Progenitor cell of endocrine pancreas (in vitro differentiated cells): ENCODE measurements at places on chromosomes 3 and 15. TPM values are rescaled to one million over a fixed set of nuclear protein-coding genes. Genes with fewer than 3 reads are reported as not detected.

Gene ZCWPW2
- 0.81 TPM in 1 of 2 replicates, not detected in the other for total RNA-seq

Gene PLS1
- total RNA-seq, result 15.7 and 16.0 TPM in 2 replicates

Gene LRTM1
- total RNA-seq, result not detected in 2 replicates

- H3K36me3 ChIP-seq, result peaks cover 11% of the 10 kb centered on the region
- DNase-seq, result no peak
- H3K4me3 ChIP-seq, result no peak overlapping the region
- H3K4me1 ChIP-seq, result peaks cover 5% of the 10 kb centered on the region
These were observed 10.3 kb downstream of the PLXNB1 start for GRCh38 chr3:48419597-48419996.

DNA sequence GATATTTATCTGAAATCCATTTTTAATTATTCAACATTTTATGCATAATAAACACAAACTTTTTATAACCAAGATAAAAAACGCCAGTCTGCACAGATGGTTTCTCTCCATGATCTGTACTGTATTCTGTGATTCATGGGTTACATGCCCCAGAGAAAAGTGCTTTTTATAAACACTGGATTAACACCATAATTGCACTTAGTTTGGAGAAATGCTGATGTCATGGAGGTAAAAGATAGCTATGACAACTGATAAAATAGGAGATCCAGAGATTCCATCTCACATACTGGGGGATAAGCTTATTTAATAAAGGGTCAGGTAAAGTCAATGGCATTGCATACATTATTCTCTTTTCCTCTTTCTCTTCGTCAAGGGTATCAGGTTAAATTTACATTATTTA lies 1460.4 kb upstream of the ALCAM start:
- no peak overlapping the region for H3K27ac ChIP-seq
- H3K4me3 ChIP-seq, result no peak overlapping the region
- H3K4me1 ChIP-seq, result peaks cover 7% of the 10 kb centered on the region
- peaks cover 44% of the 10 kb centered on the region for H3K27me3 ChIP-seq
- DNase-seq, result no peak

GRCh38 chr3:72606005-72606800 lies 242.0 kb downstream of the SHQ1 start:
- H3K27me3 ChIP-seq, result peaks cover 5% of the 10 kb centered on the region
- H3K27ac ChIP-seq, result no peak overlapping the region
- H3K4me3 ChIP-seq, result no peak overlapping the region
- H3K36me3 ChIP-seq, result no peaks in the 10 kb centered on the region
- H3K4me1 ChIP-seq, result peaks cover 10% of the 10 kb centered on the region
